ENCODE measurements at places on chromosomes 6 and 20.

GRCh38 chr20:63828951-63829350 is 2.1 kb downstream of the ZBTB46 start:
- DNase-seq: no peak

- DNase-seq: no peak
Observed at GRCh38 chr6:34129753-34130152, 16.1 kb downstream of the GRM4 start.

GRCh38 chr20:34794006-34794585 is 31.4 kb downstream of the NCOA6 start:
- DNase-seq: no peak

- no peak for DNase-seq
Observed at GRCh38 chr20:38559764-38560163, 21.2 kb upstream of the ADIG start.

GRCh38 chr6:128600397-128600951 is 80.1 kb upstream of the PTPRK start:
- DNase-seq: no peak

DNA sequence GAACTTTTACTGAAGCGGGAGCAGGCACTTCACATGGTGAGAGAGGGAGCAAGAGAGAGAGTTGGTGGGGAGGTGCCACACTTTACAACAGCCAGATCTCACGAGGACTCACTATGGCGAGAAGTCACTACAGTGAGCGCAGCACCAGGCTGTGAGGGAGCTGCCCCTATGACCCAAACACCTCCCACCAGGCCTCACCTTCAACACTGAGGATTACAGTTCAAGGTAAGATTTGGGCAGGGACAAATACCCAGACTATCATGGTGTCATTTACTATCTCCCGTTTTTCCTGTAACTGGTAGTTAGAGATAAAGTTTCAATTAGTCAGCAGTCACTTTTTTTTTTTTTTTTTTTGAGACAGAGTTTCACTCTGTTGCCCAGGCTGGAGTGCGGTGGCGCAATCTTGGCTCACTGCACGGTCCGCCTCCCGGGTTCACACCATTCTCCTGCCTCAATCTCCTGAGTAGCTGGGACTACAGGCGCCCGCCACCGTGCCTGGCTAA is 7.8 kb downstream of the RBCK1 start:
- no peak for DNase-seq

GRCh38 chr6:30443657-30444450 is 45.5 kb upstream of the HLA-E start:
- DNase-seq: no peak

- DNase-seq: no peak
Observed at GRCh38 chr6:24749297-24749696, 25.4 kb upstream of the GMNN start.

DNA sequence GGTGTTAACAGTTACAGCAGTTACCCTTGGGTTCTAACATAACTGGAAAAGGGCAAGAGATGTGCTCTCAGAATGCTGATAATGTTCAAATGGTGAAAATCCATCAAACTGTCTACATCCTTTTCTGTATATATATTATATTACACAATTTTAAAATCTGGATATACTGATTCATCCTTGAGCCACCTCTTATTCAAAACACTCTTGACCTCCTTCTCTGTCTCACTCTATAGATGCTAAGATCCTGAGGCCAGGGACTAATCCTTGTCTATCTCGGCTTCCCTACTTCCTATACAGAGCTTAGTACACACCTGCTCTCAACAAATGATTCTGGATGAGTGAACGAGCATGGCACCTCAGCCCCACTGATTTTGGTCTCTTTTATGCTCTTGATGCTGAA is 47.3 kb downstream of the HIVEP2 start:
- DNase-seq: no peak

Data from stimulated activated CD4-positive, alpha-beta T cell treated with anti-CD3 and anti-CD28 coated beads, Interleukin-12 subunit alpha, Interleukin-12 subunit beta, amount 100 ng/mL, for 48 hours (primary cell).